ENCODE measurements at places on chromosomes 4 and X. TPM values are rescaled to one million over a fixed set of nuclear protein-coding genes. Genes with fewer than 3 reads are reported as not detected.

GRCh38 chr4:69668680-69669079 is 15.6 kb upstream of the UGT2A1 start:
- no peaks in the 10 kb centered on the region for H3K4me1 ChIP-seq
- no peak overlapping the region for H3K27ac ChIP-seq
- no peak for DNase-seq
- H3K36me3 ChIP-seq, result no peaks in the 10 kb centered on the region
- H3K27me3 ChIP-seq, result no peaks in the 10 kb centered on the region

DNA sequence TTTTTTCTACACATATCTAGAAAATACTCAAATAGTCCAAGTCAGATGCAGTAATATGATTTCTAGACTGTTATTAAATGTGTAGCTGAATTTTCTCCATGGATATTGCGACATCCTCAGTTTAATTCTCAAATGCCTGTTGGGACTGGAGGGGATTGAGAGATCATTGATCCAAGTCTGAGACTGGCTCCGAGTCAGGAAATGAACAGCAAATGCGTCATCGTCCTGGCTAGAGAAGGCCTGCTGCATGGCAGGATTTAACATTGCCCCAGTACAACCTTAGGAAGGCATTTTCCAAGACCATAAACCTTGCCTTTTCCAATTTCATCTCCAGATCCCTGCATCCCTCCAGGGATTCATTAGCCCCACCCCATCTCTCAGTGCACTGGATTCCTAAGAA is 56.6 kb upstream of the SLC6A14 start:
- no peaks in the 10 kb centered on the region for H3K27me3 ChIP-seq
- H3K36me3 ChIP-seq, result no peaks in the 10 kb centered on the region
- no peak overlapping the region for H3K4me3 ChIP-seq

DNA sequence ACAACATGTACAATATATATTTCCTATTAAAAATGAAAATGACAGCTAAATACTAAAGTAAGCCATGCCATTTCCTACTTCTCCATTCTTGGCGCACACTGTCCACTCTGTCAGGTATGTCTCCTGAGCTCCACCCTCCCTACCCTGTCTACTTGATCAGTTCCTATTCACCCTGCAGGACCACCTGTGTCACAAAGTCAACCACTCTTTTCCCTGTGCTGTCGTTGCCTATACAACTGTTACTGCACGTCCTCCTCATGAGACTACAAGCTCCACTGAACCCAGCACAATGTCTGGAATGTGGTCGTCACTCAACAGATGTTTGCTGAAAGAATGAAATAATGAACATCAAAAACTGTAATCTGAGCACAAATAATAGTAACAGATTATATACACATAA is 54.9 kb downstream of the SLC9A7 start:
- H3K36me3 ChIP-seq, result no peaks in the 10 kb centered on the region
- no peaks in the 10 kb centered on the region for H3K27me3 ChIP-seq
- no peak for DNase-seq
- no peak overlapping the region for H3K27ac ChIP-seq

DNA sequence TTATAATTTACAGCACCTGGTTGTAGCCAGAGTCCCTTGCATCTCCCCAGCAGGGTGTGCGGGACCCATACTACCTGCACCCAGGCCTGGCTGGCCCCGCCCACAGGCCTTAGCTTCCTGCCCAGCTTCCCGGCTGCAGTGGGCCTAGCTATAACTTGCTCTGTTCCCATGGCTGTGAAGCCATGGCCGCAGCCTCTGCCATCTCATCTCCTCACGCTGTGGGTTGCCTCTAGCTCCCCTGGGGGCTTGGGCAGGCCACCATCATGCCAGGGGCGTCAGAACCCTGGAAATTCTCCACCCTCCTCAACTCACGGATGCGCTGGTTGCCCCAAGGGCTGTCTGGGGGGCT is 26.1 kb upstream of the SORBS2 start:
- H3K27me3 ChIP-seq, result no peaks in the 10 kb centered on the region
- no peak for DNase-seq
- no peaks in the 10 kb centered on the region for H3K36me3 ChIP-seq
- peak overlapping the region; percentile 75 for H3K27ac ChIP-seq
- H3K4me3 ChIP-seq, result no peak overlapping the region

The TSPAN7 gene
- not detected for total RNA-seq

DNA sequence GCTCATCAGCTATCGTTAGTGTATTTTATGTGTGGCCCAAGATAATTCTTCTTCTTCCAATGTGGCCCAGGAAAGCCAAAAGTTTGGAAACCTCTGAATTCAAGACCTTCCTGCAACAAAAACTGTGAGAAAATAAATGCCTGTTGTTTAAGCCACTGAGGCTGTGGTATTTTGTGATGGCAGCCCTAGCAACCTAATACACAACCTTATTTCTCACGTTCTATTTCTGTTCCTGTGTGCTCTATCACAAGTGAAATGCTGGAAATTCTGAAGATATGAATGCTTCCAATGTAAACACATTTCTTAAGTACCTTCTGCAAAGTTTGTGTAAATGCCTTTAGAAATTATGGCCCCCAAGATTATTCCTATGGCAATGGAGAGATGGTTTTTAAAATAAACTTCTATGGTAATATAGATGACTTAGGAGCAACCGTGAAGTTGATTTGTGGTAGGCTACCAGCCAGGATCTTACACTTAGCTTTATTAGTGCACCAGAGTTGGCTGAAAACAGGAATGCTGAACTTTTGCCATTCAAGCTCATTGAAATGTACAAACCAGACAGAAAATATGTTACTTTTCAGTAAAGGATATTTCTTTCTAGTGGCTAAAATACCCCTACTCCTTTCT is 148.0 kb downstream of the USP46 start:
- no peak overlapping the region for H3K27ac ChIP-seq

- H3K4me1 ChIP-seq, result peaks cover 4% of the 10 kb centered on the region
- DNase-seq, result peak; percentile 88
- H3K36me3 ChIP-seq, result no peaks in the 10 kb centered on the region
- H3K27me3 ChIP-seq, result no peaks in the 10 kb centered on the region
Measured at GRCh38 chr4:61638591-61638990, 438.5 kb downstream of the ADGRL3 start.

DNA sequence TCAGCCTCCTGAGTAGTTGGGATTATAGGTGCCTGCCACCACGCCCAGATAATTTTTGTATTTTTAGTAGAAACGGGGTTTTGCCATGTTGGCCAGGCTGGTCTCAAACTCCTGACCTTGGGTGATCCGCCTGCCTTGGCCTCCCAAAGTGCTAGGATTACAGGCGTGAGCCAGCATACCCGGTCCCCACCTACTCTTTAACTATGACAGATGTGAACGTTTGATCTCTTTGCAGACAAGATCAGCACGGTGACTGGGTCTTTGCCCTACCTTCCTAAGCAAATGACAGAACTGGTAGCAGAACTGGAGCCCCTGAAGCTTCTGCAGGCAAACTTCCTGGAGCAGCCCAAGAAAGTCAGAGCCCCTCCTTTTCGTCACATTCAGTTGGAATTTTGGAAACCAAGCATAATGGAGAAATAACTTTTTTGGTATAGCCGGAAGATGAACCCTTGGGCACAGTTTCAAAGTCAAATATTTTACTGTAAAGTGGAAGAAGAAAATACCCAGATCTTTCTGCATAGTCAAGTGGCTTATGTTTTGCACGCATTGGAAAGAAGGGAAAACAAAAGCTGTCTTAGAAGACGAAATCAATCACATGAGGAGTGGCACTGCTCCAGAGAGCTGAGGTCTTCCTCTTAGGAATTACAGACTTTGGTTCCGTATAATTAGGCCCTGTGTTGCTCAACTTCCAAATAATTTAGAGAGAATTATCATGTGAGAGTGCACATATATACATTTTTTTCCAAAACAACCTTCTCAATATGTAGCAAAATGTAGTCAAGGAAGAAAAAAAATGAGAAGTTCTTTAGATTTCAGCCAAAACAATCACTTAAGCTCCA is 90.6 kb downstream of the SORBS2 start:
- peaks cover 31% of the 10 kb centered on the region for H3K27me3 ChIP-seq
- H3K4me1 ChIP-seq, result no peaks in the 10 kb centered on the region
- no peak overlapping the region for H3K4me3 ChIP-seq

Measured in IMR-90 (cell line).